NCI-H1930 (cell line): ENCODE measurements at places on chromosomes 3 and 15.

GRCh38 chr15:36407647-36408046 is 171.8 kb upstream of the CDIN1 start:
- DNase-seq, result no peak

GRCh38 chr3:195438371-195438770 is 4.4 kb downstream of the ACAP2 start:
- DNase-seq, result no peak

GRCh38 chr3:30688776-30689641 is 82.6 kb downstream of the TGFBR2 start:
- no peak for DNase-seq

DNA sequence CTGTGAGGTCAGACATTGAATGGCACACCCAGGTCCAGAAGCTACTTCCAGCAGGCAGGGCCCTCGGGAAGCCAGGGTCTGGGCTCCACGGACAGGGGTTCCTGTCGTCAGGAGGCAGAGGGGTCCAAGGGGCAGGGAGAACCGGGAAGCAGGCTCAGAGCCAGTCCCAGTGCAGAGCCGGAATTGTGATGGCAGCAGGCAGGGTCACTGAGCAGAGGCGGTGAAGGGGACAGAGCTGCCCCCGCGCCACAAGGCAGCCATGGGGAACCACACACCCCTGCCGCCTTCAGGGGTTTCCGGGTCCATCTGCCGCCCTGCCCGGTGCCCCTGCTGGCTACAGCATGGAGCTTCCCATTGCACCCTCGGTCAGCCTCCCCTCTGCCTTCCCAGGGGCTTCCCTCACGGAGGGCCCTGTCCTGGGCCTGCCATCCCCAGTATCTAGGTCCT is 136.9 kb downstream of the NSMCE3 start:
- DNase-seq, result no peak

GRCh38 chr3:4417449-4417848 is 49.6 kb downstream of the SUMF1 start:
- DNase-seq, result no peak

GRCh38 chr3:136957751-136958288 is at the start of gene IL20RB:
Gene IL20RB, plus strand, starts transcription at chr3:136957983. Its CDS starts 131 bp downstream, at chr3:136958114.
- no peak for DNase-seq

DNA sequence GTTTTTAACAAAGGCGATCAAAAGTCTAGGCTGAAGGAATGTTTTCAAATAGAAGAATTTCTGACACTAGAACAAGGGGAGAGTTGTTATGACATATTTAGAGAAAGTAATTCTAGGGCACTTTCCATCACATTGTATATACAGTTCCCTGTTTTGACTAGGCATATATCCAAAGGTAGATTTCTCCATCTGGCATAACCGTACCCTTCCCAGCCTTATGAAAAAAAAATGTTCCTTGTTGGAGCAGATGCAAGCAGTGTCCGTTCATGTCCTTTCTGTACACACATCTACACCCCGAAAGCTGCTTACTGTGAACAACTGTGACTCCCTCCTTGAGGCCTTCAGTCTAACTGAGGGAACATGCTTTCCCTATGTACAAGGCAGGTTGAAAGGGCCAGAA is 271.7 kb upstream of the GBE1 start:
- no peak for DNase-seq

DNA sequence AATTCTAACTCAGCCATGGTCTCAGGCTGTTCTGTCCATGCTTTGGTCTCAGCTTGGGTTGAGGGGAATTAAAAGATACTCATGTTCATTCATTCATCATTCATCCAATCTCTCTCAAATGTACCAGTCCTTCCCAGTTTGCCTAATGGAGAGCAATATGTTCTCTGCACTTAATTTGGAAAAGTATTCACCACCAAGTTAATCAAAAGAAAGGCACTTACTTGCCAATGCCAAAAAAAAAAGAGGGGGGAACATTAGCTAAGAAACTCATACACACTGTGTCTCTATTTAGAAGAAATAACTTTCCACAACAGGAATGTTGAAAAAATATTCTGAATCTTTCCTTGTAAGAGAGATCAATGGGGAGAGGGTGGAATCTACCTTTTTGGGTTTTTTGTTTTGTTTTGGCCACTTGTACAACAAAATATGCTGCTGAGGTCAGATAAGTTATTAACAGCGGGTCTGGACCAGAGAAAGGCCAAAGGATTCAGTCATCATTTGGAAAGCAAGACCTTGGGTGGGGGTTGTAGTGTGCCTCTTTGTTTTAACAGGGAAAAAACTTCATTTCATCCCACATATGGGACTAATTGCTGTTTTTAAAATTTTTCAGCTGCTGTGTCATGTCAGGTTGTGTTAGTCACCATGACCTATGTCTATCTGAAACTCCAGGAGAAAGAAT is 152.3 kb downstream of the FBN1 start:
- DNase-seq, result no peak

- DNase-seq, result no peak
Observed at GRCh38 chr3:94336046-94336753, 273.3 kb downstream of the NSUN3 start.

DNA sequence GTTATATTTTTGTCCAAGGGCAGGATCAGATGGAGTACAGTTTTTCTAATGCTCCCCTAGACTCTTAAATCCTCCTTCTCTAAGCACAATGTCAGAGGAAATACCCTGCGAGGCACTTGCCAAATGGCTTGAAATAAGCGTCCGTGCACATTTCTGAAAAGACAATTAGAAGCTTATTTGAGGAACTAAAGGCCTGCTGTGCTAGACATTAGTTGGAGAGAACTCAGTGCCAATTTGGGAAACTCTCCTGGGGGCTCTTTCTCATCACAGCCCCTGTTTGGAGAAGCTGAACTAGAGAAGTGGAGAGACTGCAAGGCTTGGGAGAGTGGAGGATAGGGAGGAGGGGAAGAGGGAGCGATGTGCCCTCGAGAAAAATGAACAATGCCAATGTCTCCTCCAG is 247.6 kb upstream of the C2CD4B start:
- DNase-seq, result no peak

GRCh38 chr15:37837276-37837675 is 97.2 kb upstream of the TMCO5A start:
- DNase-seq, result no peak

- no peak for DNase-seq
Observed at GRCh38 chr15:80242132-80242769, 9.8 kb downstream of the CTXND1 start.

DNA sequence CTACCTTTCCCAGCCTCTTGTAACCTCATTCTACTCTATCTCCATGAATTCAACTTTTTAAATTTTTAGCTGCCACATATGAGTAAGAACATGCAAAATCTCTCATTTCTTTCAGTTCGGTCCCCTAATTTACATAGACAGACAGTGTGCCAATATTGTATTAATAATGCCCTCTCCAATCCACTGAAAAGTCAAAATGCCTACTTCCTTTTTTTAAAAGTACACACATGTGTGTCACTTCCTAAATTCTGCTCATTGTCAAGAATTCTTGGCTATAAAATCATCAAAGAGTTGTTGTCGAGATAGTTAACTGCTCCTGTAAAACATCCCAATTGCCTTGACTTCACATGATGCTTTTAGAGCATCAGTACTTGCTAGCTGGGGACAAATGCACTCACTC is 84.2 kb upstream of the IL12A start:
- DNase-seq, result no peak

DNA sequence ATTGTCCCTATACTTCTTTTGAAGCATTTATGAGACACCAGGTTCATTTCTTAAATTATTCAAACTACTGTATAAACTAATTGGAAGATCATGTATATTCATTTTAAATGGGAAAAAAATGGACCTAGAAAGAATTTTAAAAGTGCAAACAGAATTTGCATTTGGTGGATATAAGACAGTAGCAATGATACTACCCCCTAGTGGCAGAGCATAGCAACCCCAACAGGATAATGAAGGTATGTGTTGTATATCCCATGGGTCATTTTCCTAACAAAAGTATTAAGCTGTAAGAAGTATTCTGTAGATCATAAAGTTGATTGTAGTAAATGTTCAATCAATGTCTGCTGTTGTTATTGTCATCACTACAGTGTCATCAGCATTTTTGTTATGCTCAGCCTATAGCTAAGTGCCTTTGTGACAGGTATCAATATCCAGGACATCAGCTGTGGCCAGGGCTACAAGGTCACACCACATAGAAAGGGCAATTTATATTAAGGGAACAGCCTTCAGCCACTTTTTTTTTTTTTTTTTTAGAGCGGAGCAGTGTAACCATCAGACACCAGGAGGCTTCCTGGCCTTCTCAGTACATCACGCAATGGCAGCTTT is 175.8 kb downstream of the FOXB1 start:
- DNase-seq, result no peak

- no peak for DNase-seq
Observed at GRCh38 chr15:51328926-51329325, 9.5 kb downstream of the CYP19A1 start.

- DNase-seq, result no peak
Observed at GRCh38 chr15:28989239-28989830, 103.6 kb downstream of the APBA2 start.

DNA sequence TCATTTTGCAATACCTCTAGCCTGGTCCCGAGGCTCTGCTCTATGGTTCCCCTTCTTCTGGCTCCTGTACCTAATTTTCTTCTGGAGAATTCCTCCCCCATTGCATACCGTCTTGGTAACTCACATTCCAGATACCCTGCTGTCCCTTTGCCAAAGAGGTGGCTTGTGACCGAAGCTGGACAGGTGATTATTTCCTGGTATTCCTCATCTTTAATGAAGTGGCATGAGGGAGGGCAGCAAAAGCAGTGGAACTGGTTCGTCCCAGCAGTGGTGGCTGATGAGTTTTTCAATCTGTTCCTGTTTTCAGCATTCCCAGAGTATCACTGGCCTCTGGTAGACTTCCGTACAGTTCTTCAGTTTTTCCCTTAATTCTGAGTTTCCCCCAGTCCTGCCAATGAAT is 186.2 kb upstream of the CADPS start:
- DNase-seq, result no peak

GRCh38 chr15:90004671-90005070 is 3.5 kb downstream of the ZNF710 start:
- no peak for DNase-seq

DNA sequence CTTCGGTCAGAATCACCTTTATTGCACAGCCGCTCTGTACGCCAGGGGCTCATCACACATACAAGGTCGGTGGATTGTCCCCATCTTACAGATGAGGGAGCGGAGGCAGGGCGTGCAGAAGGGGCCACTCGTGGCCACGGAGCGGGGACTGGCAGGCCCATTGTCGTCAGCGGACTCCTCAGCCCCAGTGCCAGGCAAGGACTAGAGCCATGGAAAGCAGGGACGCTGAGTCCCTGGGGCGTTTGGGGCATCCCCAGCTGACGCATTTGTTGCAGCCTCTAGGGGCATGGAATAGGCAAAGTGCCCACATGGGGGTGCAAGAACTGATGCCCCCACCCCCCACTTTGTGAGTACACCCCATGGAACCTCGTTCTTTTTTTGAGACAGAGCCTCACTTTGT is 29.8 kb upstream of the FURIN start:
- DNase-seq, result no peak

DNA sequence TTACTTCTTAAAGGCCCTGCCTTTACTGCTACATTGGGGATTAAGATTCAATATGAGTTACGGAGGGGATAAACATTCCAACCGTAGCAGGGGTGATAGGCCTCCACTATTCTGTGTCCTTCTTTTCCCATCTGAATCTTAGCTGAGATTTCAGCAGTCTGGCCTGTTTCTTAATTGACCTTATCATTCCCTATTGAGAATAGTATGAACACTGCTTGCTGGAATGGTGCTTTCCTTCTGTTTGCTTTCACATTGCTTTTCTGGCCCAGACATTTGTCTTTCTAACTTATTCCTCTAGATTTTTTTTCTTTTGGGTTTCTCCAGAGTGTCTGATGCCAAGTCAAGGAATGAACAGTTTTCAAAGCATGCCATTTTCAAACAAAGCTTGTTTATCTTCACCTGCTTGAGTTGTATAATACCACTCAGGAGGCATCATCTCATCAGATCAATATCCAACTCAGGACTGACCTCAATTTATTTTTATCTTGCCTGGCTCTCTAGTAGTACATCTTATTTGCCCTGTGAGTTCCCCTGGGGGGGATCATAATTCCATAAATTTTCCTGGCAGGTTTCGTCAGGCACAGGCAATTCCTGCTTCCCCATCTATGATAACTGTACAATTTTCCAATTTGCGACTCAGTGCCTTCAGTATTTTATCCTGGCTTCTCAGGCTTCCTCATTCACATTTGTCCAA is 161.1 kb upstream of the STT3B start:
- DNase-seq, result no peak

- DNase-seq, result no peak
Observed at GRCh38 chr3:24286405-24286804, 208.2 kb downstream of the THRB start.

GRCh38 chr3:161305095-161305991 is 66.0 kb downstream of the SPTSSB start:
- no peak for DNase-seq

GRCh38 chr3:172332256-172333041 is 115.8 kb downstream of the GHSR start:
- peak; percentile 52 for DNase-seq

GRCh38 chr15:77292969-77293558 is 126.8 kb downstream of the PEAK1 start:
- no peak for DNase-seq

GRCh38 chr15:74585857-74586256 is 29.8 kb upstream of the CLK3 start:
- DNase-seq, result no peak

- no peak for DNase-seq
Observed at GRCh38 chr3:152243721-152244516, 24.8 kb upstream of the MBNL1 start.

GRCh38 chr15:72339777-72340177 is 19.8 kb upstream of the CELF6 start:
- no peak for DNase-seq

GRCh38 chr3:137970914-137971831 is 38.8 kb upstream of the CLDN18 start:
- peak; percentile 75 for DNase-seq

DNA sequence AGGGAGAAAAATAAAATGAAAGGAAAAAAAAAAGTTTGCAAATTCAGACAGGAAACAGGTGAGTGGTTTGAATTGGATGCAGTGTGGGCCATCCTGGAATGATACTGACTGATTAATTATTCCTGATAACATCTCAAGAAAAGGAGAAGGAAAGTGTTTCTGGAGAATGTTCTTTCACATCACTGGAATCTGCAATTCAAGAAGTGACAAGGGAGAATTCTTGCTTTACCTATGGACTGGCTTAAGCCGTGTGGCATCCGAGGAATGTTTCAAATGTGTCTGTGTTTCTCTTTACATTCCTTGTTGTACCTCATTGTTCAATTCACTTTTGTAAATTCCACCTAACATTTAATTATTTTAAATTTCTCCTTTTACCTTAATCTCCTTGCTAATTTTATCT is 465.0 kb downstream of the EPHB1 start:
- DNase-seq, result no peak

- no peak for DNase-seq
Observed at GRCh38 chr3:195129644-195130492, 141.1 kb downstream of the XXYLT1 start.

DNA sequence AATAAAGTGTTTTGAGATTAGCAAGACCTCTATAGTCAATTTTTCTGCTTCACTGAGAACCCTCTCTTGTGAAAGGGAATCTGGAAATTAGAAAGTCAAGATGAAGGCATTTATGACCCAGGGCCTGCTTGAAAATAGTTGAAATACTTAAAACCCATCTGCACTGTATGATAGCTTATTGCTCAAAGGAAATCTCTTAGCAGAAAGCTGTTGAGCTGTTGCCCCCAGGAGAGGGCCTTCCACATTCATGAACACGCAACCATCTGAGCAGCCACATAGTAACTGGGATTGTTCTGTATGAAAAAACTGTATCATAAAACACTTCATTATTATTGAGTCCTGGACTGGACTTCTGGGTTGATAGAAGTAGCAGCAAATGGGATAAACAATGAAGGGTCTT is 106.4 kb upstream of the PTX3 start:
- no peak for DNase-seq
